ENCODE measurements at places on chromosomes 12 and 14. TPM values are rescaled to one million over a fixed set of nuclear protein-coding genes. Genes with fewer than 3 reads are reported as not detected.

- no peak for DNase-seq
Measured at GRCh38 chr12:7395950-7396349, 48.0 kb downstream of the CD163L1 start.

- no peak for DNase-seq
Measured at GRCh38 chr14:100896369-100897060, 7.0 kb downstream of the RTL1 start.

The GPR162 gene
- polyA plus RNA-seq = 12.1 TPM

The ADAMTS20 gene
- polyA plus RNA-seq = 0.13 TPM

The GPR68 gene
- 3.8 TPM for polyA plus RNA-seq

GRCh38 chr14:74299061-74299545 lies 3.6 kb downstream of the ABCD4 start:
- DNase-seq = no peak

DNA sequence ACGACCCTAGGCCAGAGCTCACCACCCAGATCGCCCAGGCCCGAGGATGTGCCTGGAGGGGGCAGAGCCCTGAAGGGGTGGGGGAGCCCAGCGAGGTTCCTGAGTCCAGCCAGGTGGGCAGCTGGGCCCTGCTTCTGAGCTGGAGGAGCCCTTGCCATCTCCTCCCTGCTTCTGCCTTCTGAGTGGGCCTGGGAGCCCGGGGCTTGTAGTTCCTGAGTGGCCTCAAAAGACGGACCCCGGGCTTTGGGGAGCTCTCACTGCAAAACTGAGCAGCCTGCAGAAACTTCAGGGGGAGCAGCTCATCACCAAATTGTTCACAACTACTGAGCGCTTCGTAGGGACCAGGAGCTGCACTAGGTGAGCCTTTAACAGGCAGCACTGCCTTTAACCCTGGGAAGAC lies 112.1 kb downstream of the NCOR2 start:
- no peak for DNase-seq

GRCh38 chr12:15208140-15208539 lies 13.1 kb downstream of the RERG start:
- DNase-seq = no peak

All from right lung (tissue), 10 donors.